Hematopoietic multipotent progenitor cell treated with erythropoietin and hydrocortisone succinate and interleukin-3 and kit ligand, for 17 days (in vitro differentiated cells): ENCODE measurements at places on chromosomes 1 and 21.

DNA sequence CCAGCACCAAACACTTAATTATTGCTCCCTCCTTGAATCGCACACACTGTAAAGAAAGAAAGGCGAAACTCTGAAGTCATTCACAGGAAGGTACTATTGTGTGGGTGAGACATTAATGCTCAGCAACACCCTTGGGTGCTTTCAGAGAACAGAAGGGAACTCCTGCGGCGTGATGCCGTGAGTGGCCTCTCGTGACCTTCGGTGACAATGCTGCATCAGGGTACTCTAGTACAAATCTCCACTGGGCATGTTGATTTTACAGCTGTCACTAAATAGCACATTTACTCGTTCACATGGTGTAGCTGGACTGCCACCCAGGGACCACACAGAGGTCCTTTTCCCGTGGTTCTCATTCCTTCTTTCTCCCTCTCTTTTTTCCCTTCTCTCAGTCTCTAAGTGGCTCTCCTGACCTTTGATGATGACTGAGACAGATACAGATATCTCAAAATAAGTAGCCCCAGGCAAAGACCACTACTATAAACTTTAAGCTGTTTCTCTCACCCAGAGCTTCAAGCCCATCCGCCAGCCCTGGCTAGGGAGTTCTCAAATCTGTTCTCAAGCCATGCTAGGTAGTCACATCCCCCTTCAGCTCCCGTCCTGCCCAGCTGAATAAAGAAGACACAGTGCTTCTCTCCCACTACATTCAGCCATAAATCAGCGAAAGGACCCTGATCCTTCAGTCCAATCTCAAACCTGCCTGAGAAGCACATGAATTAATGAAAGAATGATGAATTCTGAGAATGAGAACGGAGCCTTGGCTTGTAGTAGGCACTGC, 223.4 kb upstream of the FMN2 start:
- no peak for DNase-seq

GRCh38 chr1:209411491-209411929, 172.0 kb upstream of the CAMK1G start:
- no peak for DNase-seq

GRCh38 chr21:41639766-41640165, 127.1 kb downstream of the RIPK4 start:
- DNase-seq, result no peak

DNA sequence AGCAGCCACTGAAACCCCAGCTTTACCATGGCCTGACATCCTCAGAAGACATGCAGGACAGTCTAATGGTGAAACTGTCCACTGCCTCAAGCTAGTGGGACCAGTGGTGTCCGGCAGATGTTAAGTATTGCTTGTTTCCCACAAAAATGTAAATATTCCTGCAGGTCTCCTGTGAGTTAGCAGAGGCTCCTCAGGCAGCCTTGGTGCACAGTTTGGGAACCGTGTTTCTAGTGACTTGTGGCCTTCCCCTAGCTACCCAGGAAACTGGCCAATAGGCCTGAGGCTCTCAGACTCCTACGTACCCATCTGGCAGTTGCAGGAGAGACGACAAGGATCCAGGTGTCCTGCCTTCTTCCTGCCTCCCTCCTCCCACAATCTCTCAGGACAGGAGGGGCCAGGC, 142.4 kb downstream of the CAMTA1 start:
- no peak for DNase-seq

- no peak for DNase-seq
Observed at GRCh38 chr1:156371553-156372264, 2.7 kb downstream of the RHBG start.

GRCh38 chr1:107804134-107804533, 160.8 kb downstream of the VAV3 start:
- no peak for DNase-seq

DNA sequence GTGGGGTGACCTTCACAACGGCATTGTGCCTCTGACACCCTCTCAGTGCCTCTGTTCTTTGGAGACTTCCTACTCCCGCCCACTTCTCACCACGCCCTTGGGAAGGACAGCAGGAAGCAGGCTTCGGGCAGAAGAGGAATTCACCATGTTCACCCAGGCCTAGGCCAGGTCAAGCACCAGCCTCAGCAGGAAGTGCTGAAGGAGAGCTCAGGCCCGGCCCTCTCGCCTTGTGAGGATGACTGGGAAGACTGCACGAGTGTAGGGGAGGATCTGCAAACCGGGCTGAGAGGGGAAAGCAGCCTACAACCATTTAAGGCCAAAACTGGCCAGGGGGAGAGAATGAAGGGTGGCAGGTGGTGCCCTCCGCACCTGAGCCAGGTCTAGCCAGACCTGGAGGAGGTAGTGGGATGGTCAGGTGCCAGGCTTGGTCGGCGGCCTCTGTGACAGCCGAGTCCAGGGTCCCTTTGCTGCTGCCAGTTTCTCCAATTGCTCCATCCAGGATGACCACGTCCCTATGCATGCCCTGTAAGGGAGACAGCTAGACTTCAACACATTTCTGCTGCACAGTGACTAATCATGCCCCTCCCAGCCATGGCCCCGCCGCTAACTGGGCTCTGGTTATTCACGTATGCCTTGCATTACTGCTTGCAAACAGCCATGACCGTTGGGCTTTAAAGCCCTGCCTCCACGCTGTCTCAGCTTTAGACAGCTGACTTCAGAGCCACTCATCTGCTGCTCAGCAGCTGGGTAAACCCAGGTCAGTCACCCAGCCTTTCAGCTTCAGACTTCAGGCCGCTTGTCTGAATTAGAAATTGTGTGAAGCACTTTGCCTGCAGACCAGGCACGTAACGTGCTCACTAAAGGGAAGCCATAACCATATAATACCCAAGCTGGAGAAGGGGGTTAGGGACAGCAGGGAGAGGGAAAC, 8.9 kb downstream of the MRTO4 start:
- DNase-seq, result no peak

DNA sequence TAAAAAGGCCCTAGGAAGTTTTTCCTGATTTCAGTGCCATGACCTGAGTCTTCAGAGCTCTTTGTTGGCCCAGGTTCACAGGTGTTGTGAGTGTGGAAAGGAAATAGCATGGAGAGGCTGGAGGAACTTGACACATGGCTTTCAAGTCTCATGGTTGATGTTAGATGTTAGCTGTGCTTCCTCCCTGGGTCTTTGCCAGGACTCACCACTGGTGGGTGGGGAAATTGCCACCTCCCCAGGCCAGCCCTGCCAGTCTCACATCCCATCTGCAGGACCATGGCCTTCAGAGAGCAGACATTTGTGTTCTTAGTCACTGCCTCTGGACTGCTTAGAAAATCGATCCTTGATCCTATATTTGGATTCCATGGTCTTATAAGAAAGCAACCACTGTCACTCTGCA, 383.2 kb downstream of the DISC1 start:
- no peak for DNase-seq

GRCh38 chr1:76231320-76231719, 156.8 kb downstream of the ST6GALNAC3 start:
- no peak for DNase-seq

- no peak for DNase-seq
Observed at GRCh38 chr1:101728029-101728428, 268.7 kb downstream of the OLFM3 start.

DNA sequence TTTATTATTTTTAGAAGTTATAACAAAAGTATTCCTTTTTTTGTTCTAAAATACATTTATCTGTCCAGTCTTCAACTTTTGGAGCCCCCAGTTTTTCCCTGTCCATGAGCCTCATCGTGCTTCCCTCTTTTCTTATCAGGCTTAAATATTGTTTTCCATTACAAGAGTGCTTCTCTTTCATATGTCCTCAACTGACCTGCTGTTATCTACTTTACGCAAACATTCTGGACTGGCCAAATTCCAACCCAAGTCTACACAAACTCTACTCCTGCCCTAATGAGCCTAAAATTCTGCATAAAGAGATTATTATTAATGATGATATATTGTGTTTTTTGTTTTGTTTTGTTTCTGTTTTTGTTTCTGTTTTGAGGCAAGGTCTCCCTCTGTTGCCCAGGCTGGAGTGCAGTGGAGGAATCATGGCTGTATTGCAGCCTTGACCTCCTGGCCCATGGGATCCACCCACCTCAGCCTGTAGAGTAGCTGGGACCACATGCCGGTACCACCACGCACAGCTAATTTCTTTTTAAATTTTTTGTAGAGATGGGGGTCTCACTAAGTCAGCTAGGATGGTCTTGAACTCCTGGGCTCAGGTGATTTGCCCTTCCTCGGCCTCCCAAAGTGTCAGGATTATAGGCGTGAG, 318.8 kb upstream of the NEGR1 start:
- DNase-seq, result no peak

DNA sequence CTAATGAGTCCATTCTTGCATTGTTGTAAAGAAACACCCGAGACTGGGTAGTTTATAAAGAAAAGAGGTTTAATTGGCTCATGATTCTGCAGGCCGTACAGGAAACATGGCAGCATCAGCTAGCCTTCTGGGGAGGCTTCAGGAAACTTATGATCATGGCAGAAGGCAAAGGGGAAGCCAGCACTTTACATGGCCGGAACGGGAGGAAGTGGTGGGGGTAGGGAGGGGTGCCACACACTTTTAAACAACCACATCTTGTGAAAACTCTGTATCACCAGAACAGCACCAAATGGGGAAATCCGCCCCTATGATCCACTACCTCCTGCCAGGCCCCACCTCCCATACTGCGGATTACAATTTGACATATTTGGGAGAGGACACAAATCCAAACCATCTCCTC, 43.9 kb downstream of the NOS1AP start:
- DNase-seq, result no peak

DNA sequence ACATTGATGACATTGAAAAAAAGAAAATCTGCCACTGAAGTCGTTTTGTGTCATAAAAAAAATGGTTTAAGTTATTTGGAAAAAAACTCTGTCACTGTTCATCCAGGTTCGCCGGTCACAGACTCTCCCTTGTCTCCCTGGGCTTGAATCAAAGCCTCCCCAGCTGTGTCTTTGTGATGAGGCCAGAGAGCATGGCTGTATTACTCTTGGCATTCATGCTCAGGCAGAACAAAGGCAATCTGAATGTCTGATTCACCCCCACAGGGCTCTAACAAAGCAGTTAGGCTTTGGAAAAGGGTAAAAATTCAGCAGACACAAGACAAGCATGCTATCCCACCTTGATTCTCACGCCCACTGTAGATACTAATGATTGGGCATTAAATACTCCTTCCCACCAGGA, 304.3 kb upstream of the PLD5 start:
- DNase-seq, result no peak

DNA sequence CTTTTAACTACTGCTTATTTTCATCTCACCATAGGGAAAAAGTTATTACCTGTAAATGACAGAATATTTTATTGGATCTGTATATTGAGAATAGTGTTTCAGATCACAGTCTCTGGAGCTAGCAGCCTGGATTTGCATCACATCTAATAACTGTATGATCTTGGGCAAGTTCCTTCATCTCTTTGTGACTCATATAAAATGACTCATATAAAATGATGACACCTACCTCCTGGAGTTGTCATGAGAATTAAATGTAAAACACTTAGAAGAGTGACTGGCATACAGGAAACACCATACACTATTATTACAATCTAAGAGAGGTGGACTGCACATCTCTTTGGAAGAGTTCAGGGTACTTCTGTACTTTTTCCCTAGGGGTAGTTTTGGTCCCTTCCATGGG, 421.3 kb downstream of the NEGR1 start:
- no peak for DNase-seq

- DNase-seq, result no peak
Observed at GRCh38 chr1:207282058-207282457, 39.4 kb upstream of the CD55 start.

DNA sequence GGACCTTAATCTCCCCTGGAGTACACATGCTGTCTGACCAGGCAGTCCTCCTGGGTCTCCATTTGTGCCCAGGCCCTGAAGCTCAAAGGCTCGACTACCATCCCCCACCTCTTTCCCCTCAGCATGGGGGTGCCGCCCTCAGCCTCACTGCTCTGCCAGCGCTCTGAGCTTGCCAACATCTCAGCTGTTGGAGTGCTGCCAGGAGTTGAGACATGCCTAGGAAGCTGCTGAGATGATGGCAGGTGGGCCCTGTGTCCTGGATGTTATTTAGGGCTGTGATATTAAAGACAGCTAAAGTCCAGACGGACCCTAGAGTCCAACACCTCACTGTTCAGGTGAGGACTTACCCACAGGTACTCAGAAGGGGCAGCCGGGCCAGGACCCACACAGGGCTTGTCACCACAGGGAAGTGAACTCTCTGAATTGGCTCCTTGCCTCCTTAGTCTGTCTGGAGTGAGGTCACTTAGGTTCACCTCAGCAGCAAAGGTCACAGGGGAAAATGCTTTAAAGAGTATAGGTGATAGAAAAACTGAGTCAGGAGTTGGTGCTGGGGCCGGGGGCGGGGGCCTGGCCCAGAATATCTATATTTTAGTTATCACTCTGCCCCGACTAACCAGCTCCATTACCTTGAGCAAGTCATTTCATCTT, 19.7 kb upstream of the KCNC4 start:
- peak; percentile 78 for DNase-seq

GRCh38 chr1:195946500-195946899, 661.7 kb downstream of the KCNT2 start:
- DNase-seq, result no peak

- no peak for DNase-seq
Observed at GRCh38 chr1:203381151-203381751, 30.3 kb upstream of the FMOD start.

DNA sequence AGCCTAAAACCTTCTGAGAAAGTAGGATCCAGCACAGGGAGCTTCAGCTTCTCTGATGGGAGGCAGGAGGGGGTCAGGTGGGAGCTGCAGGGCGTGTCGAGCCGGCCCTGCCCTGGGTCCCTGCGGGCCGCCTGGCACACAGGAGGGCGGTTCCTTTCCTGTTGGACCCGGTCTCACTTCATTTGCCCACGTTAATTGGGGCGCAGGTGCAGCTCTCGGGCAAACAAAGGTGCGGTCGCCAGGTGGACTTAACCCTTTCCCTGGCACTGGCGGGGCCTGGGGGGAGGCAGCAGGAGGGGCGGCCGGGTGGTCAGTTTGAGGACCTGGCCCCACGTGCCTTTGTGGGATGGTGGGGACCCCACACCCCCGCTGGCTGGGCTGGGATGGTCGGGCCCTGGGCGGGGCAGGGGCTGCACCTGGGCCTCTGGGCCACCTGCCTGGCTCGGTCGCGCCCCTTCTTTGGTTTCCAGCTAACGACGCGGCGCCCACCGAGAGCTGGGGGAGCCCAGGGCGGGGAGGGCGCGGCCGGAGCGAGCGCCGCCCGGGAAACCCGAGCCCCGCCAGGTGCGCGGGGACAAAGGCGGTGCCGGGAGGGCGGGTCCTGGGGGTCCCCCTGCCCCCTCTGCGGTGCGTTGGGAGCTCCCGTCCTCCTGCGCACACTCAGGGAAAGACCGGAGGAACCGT, 20.8 kb upstream of the C1orf159 start:
- DNase-seq, result no peak
